ENCODE measurements at places on chromosomes 16 and 17.

DNA sequence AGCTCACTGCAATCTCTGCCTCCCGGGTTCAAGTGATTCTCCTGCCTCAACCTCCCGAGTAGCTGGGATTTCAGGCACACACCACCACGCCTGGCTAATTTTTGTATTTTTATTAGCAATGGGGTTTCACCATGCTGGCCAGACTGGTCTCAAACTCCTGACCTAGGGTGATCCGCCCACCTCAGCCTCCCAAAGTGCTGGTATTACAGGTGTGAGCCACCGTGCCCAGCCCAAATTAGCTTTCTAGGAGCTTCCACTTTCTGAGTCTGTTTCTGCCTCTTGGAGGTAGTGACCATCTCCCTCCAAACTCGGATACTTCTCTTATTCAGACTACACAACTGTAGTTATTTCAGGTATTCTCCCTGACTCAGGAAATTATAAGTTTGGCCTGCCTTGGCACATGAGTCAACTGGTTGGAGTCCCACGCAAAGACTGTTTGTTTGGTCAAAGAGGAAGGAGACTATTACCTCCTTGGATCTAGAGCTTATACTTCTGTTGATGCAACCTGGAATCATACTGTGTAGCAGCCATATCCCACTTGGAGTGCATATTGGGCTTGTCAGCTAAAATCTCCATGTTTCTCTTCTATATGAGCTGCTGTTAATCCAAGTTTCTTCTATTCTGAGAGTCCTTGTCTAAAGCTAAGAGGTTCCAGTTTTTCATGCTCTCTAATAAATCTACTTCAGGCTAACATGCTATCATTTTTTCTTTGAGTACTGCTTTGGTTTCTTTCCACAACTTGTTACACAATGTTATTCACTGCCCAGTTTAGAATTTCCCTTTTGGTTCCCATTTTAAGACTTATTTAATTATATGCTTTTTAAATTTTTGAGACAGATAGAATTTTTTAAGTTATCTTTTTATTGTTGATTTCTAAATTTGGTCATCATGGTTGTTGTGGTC lies 7.5 kb downstream of the IL4R start:
- no peak for DNase-seq

DNA sequence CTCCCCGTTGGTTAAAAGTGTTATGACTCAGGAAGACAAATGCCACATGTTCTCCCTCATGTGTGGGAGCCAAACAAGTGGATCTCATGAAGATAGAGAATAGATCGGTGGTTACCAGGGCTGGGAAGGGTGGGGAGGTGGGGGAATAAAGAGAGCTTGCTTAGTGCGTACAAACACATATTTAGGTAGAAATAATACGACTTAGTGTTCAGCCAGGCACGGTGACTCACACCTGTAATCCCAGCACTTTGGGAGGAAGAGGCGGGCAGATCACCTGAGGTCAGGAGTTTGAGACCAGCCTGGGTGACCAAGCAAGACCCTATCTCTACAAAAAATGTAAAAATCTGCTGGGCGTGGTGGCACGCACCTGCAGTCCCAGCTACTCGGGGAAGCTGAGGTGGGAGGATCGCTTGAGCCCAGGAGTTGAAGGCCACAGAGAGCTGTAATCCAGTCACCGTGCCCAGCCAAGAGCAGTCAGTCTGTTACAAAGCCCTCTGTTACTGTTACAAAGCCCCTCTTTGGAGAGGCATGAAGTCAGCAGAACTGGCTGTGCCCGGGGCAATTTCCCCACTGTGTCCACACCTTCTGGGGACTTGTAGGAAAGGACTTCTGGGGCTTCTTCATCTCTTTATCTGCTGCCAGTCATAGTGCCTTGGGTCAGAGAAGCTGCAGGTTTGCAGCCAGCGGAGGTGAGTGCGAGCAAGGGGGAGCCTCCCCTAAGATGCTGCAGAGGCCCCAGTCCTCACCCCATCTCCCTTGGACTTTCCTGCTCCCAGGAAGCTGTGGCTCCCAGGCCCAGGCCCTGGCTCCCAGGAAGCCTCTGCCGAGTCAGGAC lies 4.3 kb upstream of the ALDH3A1 start:
- DNase-seq = no peak

GRCh38 chr17:83125515-83126274 lies 46.3 kb downstream of the METRNL start:
- no peak for DNase-seq

DNA sequence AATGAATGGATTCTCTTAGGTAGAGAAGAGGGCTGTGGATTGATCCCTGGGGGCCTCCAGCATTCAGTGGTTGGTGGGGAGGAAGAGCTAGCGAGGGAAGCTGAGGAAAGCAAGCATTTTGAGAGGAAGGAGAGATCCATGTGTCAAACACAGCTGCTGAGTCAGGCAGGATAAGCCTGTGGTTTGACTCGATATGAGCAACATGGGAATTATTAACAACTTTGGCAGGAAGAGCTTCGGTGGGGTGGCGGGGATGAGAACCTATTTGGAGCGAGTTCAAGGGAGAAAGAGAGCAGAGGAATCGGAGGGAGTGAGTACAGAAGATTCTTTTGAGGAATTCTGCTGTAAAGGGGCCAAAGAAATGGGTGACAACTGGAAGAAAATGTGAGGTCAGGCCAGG lies 59.5 kb upstream of the CDC42EP4 start:
- DNase-seq = peak; percentile 78

GRCh38 chr17:19016297-19016696 lies 11.7 kb upstream of the FAM83G start:
- DNase-seq = no peak

GRCh38 chr17:81513753-81514488 lies 1.3 kb upstream of the ACTG1 start:
- DNase-seq = no peak
